ENCODE measurements at places on chromosomes 3 and 15. TPM values are rescaled to one million over a fixed set of nuclear protein-coding genes. Genes with fewer than 3 reads are reported as not detected.

GRCh38 chr15:89822951-89823711, 8.5 kb upstream of the ANPEP start:
- DNase-seq, result no peak

- DNase-seq, result no peak
Observed at GRCh38 chr3:143294188-143294587, 174.6 kb downstream of the CHST2 start.

DNA sequence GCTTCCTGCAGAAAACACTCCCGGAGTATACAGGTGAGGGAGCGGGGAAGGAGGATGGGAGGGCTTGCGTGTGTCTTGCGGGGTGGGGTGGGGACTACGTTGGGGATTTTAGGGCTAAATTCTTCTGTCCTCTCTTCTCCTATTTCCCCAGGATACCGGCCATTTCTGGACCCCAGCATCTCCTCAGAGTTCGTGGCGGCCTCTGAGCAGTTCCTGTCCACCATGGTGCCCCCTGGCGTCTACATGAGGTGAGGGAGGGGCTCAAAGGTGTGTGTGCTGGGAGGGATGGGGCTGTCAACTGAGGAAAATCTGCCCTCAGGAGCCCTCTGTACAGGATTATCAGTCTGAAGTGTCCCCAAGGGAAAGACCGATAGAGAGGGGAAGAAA, 6.6 kb downstream of the DUOX1 start:
- DNase-seq, result no peak

- DNase-seq, result no peak
Observed at GRCh38 chr3:9308298-9308990, 54.4 kb upstream of the THUMPD3 start.

DNA sequence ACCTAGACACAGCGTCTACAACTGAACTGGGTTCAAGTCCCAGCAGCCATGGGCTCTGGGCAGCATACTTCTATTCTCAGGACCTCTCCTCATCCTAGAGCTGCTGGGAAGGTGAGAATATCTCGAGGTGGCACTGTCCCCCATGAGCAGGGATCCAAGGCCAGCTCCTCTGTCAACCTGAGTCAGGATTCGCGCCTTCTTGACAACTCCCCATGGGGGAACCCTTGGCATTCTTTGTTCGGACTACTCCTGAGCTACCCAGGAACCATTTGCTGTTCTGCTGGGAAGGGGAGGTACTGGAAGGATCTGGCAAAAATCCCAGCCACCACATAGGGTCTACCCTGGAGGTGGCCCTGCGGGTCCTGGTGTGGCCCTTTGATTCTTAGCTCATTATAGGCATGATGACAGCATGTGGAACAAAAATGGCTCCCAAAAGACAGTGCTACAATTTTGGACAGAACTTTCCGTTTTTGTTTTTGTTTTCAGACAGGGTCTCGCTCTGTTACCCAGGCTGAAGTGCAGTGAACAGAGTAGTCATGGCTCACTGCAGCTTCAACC, 22.3 kb downstream of the PLXNB1 start:
- no peak for DNase-seq

- no peak for DNase-seq
Observed at GRCh38 chr3:123064506-123064905, 2.3 kb upstream of the PDIA5 start.

- no peak for DNase-seq
Observed at GRCh38 chr15:91047545-91048199, 25.3 kb upstream of the VPS33B start.

DNA sequence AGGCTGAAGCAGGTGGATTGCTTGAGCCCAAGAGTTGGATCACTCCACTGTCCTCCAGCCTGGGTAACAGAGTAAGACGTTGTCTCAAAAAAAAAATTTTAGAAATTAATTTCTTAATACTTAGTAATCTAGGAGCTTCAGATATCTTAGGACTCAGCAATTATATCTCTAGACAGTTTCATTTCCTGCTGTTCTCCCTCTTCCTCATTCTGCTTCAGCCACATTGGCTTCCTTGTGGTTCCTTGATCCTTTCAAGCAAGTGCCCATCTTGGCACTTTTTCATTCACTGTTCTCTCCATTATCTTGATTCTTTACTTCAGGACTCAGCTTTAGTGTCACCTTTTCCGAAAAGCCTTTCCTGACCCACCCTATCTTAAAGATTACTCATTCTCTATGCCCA, 22.5 kb downstream of the TMEM202 start:
- DNase-seq, result no peak

DNA sequence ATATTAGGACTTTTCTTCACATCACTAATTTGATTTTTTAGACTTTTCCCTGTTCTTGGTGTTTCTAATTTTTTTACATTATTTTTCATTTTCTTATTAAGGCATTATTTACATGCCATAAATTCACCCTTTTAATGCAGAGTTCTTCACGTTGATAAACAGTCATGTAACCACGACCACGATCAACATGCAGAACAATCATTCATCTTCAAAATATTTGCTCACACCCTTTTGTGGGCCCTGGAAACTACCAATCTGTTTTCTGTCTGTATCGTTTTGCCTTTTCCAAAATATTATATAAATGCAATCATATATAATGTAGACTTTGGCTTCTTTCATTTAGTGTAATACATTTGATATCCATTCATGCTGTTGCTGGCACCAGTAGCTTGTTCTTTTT, 48.7 kb downstream of the ARRDC4 start:
- DNase-seq, result no peak

GRCh38 chr15:49154359-49154758, 1.0 kb downstream of the COPS2 start:
- DNase-seq, result no peak

DNA sequence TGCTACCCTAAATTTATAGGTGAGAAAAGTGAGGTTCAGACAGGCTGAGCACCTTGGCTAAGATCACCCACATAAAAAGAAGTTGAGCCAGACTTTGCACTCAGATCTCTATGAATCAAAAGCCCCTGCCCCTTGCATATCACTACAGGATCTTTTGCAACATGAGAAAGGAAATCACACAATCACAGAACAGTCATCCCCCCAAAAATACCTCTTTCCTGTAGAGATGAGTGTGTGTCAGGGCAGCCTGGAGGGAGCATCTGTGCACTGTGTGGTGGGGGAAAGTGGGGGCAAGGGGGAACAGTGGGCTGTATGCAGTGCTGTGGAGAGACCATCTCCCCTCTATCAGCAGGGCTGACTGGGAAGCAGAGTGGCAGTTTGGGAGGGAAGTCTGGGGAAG, 46.6 kb downstream of the EPHB3 start:
- DNase-seq, result no peak

DNA sequence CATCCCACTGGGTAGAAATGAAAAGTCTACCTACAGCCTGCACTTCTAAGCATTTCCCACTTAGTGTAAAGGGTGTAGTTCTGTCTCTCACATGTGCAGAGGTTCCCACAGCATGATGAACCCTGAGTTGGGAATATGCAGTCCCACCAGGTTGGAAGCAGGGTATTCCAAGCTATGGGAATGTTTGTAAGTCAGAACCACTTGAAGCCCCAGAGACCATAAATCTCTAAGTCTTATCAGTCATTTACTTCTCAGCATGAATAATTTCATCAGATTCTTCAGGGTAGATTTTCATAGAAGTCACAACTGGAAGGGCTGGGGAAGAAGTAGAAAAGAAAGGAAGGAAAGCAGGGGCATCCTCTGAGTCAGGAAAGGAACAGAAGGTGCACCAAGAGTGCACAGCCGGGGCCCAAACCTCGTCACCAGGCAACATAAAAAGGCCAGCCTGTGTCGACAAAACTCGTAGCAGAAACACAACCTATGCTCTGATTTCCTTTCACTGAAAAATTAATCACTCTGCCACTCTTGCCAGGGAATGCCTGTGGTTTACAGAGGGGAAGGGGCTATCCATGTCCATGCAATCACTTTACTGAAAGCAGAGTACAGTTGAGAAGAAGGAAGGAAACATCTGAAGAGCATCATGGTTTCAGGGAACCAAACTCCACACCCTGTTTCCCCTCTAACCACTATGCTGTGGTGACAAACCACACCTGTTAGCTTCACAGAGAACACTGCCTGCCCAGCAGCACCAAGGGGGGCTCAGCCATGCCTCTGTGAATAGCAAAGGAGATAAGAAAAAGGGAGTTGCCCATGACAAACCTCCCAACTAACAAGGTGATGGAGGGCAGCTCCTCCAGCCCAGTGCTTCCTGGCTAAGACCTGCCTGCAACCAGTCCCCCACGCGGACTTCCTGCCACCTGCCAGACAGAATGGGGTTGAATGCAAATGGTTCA, 40.5 kb downstream of the SH3BP5 start:
- DNase-seq, result no peak

DNA sequence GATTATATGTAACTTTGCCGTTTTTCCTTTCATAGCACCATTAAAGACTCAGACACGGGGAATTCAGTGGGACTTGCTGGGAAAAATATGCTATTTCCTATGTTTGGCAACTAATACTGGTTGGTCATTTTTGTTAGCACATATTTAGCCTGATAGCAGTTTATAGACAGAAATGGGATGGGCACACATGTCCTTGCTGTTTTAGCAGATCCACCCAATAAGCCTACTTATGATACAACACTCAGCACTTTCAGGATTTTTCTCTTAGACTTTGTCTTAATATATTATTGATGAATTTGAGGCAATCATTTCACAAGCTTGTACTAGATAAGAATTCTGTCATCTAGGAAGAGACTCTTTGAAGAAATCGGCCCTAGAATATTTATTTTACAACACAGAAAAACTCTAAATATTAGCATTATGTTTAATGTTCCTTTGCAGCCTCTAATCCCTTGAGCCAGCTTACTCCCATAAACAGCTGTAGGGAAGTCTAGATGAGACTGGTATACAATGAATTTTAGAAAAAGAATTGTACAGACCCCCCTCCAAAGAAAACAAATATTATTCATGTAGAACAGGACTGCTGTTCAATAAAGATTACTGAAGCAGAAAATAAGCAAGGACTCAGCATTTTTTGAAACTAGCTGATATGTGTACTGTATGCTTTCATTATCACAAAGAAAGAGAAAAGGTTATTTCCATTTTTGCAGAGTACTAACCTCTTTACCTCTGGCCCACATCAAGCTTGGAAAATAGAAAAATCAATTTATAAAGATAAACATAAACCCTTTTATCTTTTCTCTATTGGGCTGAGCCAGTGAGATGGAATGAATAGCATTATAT, 656.8 kb upstream of the SGO1 start:
- DNase-seq, result no peak

GRCh38 chr3:50233176-50233575, 2.8 kb upstream of the GNAI2 start:
- DNase-seq, result no peak

- no peak for DNase-seq
Observed at GRCh38 chr3:82354228-82354627, 592.8 kb upstream of the GBE1 start.

GRCh38 chr3:78029775-78030174, 989.9 kb downstream of the ROBO2 start:
- DNase-seq, result no peak

- DNase-seq, result no peak
Observed at GRCh38 chr15:80183306-80183705, 30.5 kb downstream of the FAH start.

DNA sequence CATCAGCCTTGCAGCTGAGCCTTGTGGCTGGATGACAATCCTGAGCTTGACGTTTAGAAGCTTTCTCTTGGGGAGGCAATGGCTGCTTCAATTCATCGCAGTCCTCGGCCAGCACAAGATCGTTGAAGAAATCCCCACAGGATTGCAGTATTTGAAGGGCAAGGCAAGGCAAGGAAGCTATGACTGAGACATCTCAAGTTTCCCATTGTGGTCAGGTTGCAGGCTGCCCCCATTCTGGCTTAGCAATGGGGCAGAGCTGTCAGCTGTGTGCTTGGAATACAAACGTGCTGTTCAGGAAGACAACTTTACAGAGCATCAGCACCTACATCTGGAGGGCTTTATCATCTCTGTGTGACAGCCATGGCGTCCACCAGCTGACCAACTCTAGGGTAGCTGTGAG, 275.9 kb upstream of the TBL1XR1 start:
- no peak for DNase-seq

DNA sequence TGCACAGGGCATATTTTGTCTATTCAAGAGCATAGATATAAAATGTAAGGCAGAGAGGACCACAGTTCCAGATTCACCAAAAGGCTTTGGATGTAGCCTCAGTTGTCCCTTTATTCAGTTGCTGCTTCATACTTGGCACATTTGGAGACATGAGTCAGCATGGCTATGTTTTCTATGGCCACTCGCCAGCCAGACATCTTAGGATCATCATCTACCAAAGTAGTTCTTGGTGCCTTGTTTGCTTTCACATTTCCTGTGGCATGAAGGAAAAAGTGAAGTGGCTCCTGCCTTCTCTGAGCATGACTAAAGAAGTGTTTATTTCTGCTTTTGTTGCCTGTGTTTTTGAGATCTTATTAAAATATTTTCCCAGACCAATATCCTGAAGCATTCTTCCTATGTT, 7.2 kb downstream of the SUSD5 start:
- no peak for DNase-seq

DNA sequence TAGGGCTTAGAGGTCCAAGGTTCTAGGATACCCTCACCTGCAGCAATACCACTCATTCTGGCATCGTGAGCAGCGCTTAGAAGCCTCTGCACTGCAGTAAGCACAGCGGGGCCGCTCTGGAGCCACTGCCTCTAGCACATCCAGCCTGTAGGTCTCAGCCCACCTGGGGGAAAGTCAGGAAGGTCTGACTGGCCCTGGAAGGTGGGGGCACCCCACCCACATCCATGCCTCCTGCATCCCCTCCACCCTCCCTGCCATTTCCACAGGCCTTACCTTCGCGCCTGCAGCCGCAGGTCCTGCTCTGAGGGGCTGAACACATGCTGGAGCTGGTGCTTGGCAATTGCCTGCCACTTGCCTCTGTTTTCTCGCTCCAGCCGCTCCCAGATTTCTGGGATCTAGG, 901 bp upstream of the RASSF1 start:
- no peak for DNase-seq

DNA sequence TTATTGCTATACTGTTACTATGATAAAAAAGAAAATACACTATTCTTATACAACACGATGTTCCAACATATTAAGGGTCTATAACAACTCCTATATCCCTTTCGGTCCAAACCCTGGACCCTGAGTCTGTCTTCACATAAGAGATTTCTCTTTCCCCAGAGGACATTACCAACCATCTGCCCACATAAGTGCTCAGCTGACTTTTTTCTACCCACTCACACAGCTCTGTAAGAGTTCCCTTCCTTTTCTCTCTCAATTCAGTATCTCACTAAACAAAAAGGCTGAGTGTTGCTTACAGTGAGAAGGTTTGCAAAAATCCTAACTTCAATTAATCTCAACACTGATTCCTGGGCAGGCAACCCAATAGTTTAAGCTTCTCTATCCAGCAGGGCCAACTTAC, 30.5 kb downstream of the ITGB5 start:
- no peak for DNase-seq

Gene CPLX3
- not detected for polyA plus RNA-seq

Gene CFAP91
- 28.4 TPM for polyA plus RNA-seq

Gene TAGLN3
- polyA plus RNA-seq, result 1.4 TPM

Gene GPR171
- 0.40 TPM for polyA plus RNA-seq

Gene RAB27A
- polyA plus RNA-seq, result 15.5 TPM

Gene TPRG1
- 1.0 TPM for polyA plus RNA-seq

Gene TRIM71
- 9.4 TPM for polyA plus RNA-seq

Gene OR4F6
- polyA plus RNA-seq, result not detected

Gene SCAMP5
- polyA plus RNA-seq, result 30.0 TPM

Gene FGD5
- polyA plus RNA-seq, result 21.0 TPM

Gene LTF
- 2.7 TPM for polyA plus RNA-seq

Gene CCR9
- polyA plus RNA-seq, result 0.08 TPM

Gene GPR149
- not detected for polyA plus RNA-seq

Measured in left renal cortex interstitium (tissue), 4 donors.